ENCODE measurements at places on chromosomes 4 and X.

GRCh38 chrX:154486396-154487207, at the start of gene UBL4A:
UBL4A (minus strand) TSS chrX:154486615; CDS start chrX:154486584, 31 bp downstream.
- peak; percentile 22 for DNase-seq

DNA sequence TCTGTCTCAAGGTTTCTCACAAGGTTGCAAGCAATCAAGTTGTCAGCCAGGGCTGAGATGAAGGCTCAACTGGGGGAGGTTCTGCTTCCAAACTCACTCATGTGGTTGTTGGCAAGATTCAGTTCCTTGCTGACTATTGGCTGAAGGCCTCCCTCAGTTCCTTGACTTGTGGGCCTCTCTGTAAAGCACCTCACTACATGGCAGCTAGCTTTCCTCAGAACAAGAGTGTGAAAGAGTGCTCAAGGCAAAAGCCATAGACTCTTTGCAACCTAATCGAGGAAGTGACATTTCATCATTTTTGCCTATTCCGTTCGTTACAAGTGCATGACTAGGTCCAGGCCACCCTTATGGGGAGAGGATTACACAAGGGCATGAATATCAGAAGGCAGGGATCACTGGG, 52.0 kb downstream of the CXorf58 start:
- DNase-seq: no peak

- DNase-seq: no peak
Measured at GRCh38 chrX:118562582-118563164, 67.1 kb downstream of the DOCK11 start.

- DNase-seq: no peak
Measured at GRCh38 chr4:7391637-7392437, 42.9 kb downstream of the PSAPL1 start.

DNA sequence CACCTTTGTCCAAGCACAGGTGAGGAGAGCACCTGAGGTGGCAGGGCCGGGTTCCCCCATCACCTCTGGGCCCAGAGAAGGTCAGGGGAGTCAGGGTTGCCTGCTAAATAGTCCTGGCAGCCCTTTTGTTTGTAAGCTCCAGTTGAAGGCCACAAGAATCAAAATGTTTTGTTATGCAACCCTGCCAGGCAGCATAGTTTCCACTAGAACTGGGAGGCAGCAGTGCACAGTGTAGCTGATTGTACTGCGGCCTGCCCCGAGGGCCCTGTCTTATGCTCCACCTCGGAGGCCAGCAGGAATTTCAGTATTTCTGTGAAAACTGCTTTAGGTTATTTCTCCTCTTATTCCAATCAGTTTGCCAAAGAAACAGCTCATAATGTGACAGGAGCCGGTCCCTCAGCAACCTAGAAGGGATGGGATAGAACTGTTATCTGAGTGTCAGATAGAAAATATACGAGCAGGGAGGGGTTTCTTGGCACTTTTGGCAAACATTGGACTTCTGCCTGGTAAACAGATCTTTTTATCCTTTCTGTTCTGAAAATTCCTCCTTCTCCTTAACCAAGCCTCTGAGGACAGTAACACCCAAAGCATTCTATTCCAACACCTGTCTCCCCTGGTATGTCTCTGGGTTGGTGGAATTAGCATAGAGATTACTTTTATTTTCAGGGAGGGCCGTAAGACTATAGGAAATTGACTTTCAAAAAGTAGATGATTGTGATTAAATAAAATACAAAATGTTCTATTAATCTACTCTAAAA, 93.6 kb downstream of the LNX1 start:
- DNase-seq: no peak

DNA sequence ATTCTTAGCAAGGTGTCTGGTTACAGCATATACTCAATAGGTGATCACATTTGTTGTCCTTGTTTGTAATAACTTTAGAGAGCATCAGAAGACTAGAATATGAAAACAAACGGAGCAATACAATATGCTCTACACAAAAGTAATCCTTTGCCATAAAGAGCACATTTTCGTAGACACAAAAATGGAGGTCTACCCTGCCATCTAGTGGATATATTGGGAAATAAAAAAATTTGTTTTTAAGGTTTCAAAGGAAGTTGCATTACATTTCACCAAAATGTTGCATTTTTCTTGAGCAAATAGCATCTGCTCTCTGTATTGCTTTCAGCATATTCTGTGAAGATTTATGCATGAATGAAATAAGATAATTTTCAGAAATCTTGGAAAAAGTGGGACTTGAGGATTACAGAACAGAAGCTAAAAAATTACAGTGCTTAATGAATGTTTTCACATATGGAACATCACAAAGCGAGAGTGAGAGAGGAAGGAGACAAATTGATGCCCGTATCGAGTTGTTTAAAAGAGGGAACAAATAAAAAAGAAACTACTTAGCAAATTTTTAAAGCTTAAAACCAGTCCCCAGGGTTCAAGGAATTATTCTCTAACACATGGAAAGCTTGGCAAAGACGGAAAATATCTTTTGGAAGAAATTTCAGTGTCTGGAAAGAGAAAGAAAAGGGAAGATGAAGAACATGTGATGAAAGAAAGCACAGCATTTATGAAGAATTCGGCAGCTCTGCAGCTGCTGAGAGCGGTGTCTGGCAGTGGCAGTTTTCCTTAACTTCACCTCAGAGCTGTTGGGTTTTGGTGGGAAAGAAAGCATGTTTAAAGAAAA, 390.1 kb downstream of the ANKRD50 start:
- DNase-seq: no peak

DNA sequence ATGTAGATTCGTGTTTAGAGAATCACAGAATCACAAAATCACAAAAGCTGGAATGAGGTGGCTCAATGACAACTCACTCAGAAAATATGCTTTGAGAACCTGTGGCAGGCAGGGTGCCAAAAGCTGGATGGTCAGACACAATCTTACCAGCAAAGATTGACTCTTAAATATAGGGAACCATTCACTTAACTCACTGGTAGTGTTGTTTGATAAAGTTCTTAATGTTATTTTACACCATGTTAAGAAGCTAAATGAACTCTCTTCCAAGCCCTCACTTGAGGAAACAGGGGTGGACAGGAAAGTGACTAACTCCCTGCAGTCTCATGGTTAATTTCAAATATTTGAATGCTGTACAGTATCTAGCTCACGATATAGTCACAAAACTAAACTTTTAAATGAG, 5.7 kb upstream of the SCOC start:
- DNase-seq: no peak

GRCh38 chrX:88439935-88440334, 307.1 kb upstream of the CPXCR1 start:
- no peak for DNase-seq

DNA sequence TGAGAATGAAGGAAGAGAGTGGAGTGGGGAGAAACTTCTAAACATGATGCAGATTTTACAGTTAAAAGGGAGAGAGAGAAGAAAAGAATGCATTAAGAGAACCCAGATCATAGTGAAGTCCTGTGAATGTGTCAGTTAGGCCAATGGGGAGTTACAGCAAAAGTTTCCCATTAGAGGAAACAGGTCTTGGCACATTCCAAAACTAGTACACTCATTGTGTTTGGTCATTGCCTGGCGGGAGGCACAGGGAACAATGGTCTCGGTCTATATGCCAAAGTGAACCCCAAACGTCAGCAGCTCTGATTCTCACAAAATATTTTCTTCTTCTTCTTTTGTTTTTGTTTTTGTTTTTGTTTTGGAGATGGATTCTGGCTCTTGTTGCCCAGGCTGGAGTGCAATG, 284.5 kb upstream of the CTSO start:
- DNase-seq: no peak

- no peak for DNase-seq
Measured at GRCh38 chr4:7546809-7547367, 112.2 kb upstream of the PSAPL1 start.

GRCh38 chr4:88893961-88894360, 163.0 kb downstream of the FAM13A start:
- DNase-seq: no peak

DNA sequence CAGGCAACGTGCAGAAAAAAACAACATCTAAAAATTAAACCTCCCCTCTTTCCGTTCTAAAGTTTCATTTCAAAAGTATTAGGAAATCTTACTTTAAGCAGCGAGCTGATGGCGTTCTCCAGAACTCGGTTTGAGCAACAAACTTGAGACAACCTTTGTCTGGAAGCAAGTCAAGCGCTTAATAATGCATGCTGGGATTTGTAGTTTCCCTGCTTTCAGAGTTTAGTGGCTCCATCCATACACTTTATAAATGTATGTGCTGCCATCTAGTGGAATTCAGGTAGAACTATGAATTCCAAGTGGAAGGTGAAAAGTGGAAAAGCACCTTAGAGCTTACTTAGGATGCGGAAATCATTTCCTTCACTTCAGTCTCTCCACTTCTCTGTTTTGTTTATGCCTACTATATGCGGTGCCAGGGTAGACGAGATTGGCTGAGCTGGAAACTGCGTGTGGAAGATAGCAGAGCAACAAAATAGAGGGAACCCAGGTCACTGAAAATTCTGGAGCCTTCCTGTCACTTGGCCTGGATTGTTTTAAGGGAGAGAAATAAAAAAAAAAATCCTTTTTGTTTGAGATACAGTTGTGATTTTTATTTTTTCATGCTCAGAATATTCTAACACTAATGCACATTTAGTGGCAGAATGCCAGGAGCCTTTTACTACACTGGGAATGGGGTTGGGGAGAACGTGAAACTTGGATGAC, at the start of gene BDH2:
TSS of gene BDH2 (minus strand) at position 144 of the 702 bp plus-strand sequence. CDS start 3,580 bp downstream, outside the sequence.
- DNase-seq: no peak

DNA sequence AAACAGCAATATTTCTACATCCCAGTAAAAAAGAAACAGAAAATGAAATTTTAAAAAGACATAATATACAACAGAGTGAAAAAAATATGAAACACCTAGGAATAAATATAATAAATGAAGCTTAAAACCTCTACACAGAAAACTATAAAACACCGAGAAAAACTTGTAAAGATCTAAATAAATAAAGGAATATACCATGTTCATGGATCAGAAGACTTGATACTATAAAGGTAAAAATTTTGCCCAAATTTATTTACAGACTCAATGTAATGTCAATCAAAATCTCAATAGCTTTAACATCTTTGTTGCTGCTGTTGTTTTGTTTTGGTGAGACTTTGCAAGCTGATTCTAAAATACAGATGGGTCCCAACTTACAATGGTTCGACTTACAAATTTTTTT, 5.7 kb downstream of the TBC1D9 start:
- no peak for DNase-seq

DNA sequence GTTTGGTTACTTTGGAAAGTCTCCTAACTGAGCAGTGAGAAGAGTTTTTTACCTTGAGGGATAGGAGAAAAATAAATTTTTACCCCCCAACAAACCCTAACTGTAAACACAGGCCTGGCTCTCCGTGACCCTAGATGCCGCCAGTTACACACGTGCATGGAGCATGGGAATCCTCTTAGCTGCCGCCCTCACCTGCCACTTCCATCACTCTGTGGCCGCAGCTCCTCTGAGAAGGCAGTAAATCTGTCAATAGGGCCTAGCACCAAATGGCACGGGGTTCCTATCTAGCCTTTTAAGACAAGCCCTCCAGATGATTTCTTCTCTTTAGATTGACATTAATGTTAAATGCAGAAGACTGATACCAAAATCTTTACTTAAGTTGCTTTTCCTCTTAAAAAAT, 330.3 kb upstream of the FAM241A start:
- DNase-seq: no peak

- no peak for DNase-seq
Measured at GRCh38 chr4:136818811-136819330, 713.4 kb downstream of the PCDH18 start.

GRCh38 chrX:12309744-12310076, 171.4 kb downstream of the FRMPD4 start:
- DNase-seq: no peak

GRCh38 chrX:63350465-63350877, 661 bp downstream of the SPIN4 start:
- DNase-seq: no peak

DNA sequence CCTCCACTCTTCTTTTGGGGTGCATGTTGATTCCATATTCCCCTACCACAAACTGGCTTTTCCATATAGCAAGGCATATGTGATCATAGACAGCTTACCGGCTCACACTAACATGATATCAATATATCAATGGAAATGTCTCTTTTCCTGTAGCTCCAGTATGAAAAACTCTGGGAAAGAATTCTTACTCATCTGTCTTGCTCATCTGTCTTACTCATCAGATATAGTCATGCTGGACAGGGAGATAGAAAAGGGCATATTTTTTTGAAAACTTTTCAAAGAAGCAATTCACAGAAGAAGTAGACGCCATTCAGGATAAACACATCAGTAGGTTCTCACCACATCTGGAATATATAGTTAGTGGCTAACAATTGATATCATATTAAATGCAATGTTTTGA, 794.7 kb downstream of the RAB28 start:
- no peak for DNase-seq

All from activated CD4-positive, alpha-beta T cell treated with anti-CD3 and anti-CD28 coated beads for 1 hour (primary cell).